ENCODE measurements at places on chromosomes 2 and 18. TPM values are rescaled to one million over a fixed set of nuclear protein-coding genes. Genes with fewer than 3 reads are reported as not detected.
A peak's percentile ranks its signal among the peaks of the same experiment; 100 is the strongest.

DCDC2C gene
- not detected for total RNA-seq

TUBA4B gene
- not detected for total RNA-seq

FOSL2 gene
- total RNA-seq, result 31.4 TPM

DNA sequence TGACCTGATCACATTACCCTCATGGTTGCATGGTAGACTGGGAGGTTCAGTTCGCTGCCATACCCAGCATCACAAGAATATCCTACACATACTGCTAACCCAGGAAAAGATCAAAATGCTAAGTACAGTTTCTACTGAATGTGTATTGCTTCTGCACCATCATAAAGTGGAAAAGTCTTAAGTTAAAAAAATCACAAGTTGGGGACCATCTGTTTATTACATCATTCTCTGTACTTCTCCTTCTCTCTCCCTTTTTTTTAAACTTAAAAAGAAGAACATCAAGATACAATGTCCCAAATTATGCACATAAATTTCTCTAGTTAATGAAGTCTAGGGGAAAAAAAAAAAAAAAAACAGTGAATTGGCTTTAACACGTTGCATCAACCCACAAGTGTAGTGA lies 43.3 kb downstream of the NBAS start:
- no peaks in the 10 kb centered on the region for H3K27me3 ChIP-seq
- no peak overlapping the region for H3K4me3 ChIP-seq
- no peak overlapping the region for H3K27ac ChIP-seq
- no peaks in the 10 kb centered on the region for H3K4me1 ChIP-seq
- no peak for DNase-seq

DNA sequence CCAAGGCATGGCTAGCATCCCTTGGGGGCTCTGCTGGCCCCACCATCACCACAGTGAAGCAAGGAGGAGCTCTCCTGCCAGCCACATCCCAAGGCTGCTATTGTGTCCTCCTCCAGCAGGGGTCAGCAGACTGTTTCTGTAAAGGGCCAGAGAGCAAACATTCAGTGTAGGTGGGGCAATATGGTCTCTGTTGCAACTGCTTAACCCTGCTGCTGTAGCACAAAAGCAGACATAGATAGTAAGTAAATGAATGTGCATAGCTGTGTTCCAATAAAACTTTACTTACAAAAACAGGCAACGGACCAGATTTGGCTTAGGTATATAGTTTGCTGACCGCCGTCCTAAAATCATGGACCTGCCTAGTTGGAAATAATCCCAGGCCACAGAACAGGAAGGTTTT lies 36.4 kb upstream of the ZBTB7C start:
- no peak overlapping the region for H3K27ac ChIP-seq
- H3K4me3 ChIP-seq, result no peak overlapping the region

- no peak overlapping the region for H3K27ac ChIP-seq
- no peak overlapping the region for H3K4me3 ChIP-seq
- H3K36me3 ChIP-seq, result no peaks in the 10 kb centered on the region
- DNase-seq, result no peak
Observed at GRCh38 chr2:80058562-80058961, 246.0 kb downstream of the LRRTM1 start.

DNA sequence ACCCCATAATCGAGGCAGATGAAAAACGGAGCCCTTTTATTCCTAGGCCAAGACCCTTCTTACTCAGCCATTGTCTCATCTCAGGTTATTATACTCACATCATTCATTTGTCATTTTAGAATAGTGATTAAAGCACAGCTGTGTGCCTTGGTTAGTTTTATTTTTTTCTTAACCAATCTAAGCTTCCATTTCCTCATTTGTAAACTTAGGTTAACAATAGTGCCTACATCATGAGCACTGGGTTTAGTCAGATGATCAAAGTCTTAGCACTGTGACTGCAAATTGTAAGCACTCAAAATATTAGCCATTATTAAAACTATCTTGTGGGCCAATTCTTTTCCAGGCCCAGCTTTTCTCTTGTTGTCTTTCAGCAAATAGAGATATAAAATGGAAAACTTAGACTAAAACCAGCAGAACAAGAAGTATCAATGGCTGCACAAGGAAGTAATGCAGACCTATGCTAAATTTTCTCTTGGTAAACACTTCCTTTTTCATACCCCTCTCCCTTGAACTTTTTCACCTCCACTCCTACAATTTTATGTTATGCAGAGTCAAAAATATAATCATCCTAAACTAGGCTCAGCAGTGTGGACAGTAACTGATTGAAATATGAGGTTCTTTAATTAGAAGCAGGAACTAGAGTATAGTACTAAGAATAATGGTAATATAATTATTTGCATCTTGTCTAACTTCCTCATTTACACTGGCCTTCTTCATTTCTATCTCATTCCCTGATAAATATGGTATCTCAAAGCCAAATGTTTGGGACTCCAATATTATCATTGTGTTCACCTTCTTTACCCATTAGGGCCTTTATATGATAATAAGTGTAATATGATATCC lies 21.5 kb upstream of the GALNT3 start:
- no peak overlapping the region for H3K27ac ChIP-seq
- no peaks in the 10 kb centered on the region for H3K36me3 ChIP-seq
- no peaks in the 10 kb centered on the region for H3K27me3 ChIP-seq
- no peak for DNase-seq

RTP5 gene
- total RNA-seq, result not detected

DNA sequence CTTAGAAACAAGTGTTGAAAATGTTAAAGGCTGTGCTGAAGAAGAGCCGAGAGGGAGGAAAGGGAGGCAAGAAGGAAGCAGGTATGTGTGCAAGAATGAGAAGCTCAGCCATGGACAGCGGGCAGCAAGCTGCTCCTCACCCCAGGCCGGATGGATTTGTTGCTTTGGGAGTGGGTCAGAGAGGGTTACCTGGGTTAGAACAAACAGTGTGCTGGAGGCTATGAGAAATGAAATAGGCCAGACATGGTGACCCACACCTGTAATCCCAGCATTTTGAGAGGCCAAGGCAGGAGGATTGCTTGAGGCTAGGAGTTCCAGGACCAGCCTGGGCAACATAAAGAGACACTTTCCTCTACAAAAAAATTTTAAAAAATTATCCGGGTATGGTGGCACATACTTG lies 97.5 kb downstream of the TANC1 start:
- H3K36me3 ChIP-seq, result peaks cover 6% of the 10 kb centered on the region
- no peaks in the 10 kb centered on the region for H3K27me3 ChIP-seq
- no peak overlapping the region for H3K4me3 ChIP-seq
- peaks cover 18% of the 10 kb centered on the region for H3K4me1 ChIP-seq
- H3K27ac ChIP-seq, result no peak overlapping the region

DNA sequence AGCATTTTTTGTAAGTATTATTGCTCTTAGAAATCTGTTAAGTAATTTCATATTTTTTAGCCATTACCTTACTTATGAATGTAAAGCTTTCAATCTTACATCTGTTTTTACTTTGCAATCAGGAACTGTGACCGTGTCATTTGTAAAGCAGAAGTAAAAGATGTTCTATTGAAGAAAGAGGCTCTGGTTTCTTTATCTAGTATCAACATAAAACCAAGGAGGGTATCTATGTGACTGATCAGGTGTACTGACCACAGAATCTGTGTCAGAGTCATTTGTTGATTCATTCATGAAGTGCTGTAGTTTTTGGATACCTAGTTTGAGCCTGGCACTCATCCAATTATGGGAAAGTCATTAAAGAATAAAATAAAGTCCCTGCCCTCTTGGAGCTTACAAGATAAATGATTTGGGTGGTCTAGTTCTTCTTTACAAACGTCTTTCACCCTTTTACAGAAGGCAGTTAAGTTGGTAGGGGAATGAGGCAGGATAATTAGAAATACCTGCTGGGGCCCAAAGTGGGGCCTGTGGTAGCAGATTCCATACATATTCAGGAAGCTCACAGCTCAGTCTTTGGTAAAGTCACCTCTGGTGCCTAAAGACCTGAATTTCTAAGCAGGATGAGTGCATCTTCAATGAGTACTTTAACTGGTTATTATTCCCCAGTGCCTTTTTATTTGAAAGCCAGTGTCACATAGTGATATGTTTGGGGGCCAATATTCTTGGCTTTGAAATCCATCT lies 260.6 kb upstream of the NT5C1B start:
- H3K4me1 ChIP-seq, result no peaks in the 10 kb centered on the region
- H3K27ac ChIP-seq, result no peak overlapping the region
- no peaks in the 10 kb centered on the region for H3K27me3 ChIP-seq
- no peaks in the 10 kb centered on the region for H3K36me3 ChIP-seq
- H3K4me3 ChIP-seq, result no peak overlapping the region
- DNase-seq, result no peak

GALR1 gene
- total RNA-seq, result not detected

- H3K27me3 ChIP-seq, result no peaks in the 10 kb centered on the region
- peaks cover 3% of the 10 kb centered on the region for H3K36me3 ChIP-seq
- peaks cover 4% of the 10 kb centered on the region for H3K4me1 ChIP-seq
- DNase-seq, result peak; percentile 76
- no peak overlapping the region for H3K27ac ChIP-seq
Observed at GRCh38 chr2:72757177-72757775, 68.6 kb downstream of the EXOC6B start.

DSG2 gene
- total RNA-seq, result 1.7 TPM

- 0 out of 2 replicates have a peak, but pooled peaks cover 1% of the 10 kb centered on the region for H3K36me3 ChIP-seq
- no peak overlapping the region for H3K4me3 ChIP-seq
- H3K27ac ChIP-seq, result no peak overlapping the region
Observed at GRCh38 chr2:217729421-217730053, 273.3 kb downstream of the TNS1 start.

DNA sequence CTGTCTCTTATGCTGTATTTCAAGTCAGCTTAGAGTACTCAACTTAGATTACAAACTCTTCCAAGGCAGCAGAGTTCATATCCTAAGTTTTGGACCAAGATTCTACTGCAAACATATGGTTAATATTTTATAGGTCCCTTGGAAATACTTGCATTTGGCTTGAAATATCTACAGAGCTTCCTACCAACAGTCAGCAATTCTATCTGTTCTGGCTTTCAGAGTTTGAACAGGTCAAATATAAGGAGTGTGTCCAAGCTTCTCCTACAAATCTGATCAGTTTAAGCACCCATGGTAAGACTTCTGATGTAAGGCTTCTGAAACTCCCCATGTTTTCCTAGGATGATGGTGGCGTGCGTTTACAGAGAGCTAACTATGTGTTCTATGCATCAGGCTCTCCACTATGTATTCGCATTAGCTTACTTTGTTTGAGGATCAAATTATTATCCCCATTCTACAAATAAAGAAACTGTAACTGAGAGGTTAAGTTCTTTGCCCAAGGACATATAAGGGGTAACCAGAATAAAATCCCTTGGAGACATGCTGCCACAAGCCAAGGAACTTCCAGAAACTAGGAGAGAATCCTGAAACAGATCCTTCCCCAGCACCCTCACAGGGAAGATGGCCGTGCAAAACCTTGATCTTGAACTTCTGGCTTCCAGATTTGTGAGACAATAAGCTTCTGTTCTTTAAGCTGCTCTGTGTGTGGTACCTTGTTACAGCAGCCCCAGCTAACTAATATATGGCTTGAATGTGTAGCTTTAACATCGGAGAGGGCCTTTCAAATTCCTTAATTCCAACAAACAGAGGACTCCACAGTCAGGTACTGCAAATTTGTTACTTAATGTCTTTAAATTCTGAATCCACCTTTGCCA lies 55.1 kb downstream of the ATP8B1 start:
- no peaks in the 10 kb centered on the region for H3K36me3 ChIP-seq
- H3K27me3 ChIP-seq, result no peaks in the 10 kb centered on the region
- no peak overlapping the region for H3K4me3 ChIP-seq
- H3K27ac ChIP-seq, result no peak overlapping the region
- DNase-seq, result no peak

NT5DC4 gene
- not detected for total RNA-seq

DNA sequence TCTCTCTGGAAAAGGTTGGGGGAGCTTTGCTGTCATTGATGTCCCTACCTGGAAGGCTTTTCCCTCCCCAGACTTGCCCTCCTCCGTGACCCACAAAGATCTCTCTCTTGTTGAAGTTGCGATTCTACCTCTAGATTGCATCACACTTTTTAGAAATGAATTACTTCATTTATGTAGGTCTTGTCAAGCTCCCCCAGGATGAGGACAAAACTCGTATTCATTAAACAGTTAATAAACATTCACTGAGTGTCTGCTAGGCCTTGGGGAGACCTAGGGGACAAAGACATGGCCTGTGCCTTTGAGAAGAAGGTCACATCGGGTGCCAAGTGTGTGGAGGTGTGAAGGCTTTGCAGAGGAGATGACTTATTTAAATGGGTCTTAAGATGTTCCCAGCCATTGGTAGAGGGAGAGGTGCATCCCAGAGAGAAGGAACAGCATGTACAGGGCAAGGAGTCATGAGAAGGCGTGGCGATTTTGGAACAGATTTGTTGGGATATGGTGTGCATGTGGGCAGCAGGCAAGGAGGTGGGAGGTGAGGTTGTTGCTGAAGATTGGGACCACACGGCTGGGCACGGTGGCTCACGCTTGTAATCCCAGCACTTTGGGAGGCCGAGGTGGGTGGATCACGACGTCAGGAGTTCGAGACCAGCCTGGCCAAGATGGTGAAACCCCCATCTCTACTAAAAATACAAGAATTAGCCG lies 9.8 kb upstream of the YWHAQ start:
- DNase-seq, result no peak
- peaks cover 24% of the 10 kb centered on the region for H3K4me1 ChIP-seq
- no peaks in the 10 kb centered on the region for H3K36me3 ChIP-seq

LONRF2 gene
- 0.54 TPM for total RNA-seq

- no peaks in the 10 kb centered on the region for H3K4me1 ChIP-seq
- no peak overlapping the region for H3K27ac ChIP-seq
- H3K36me3 ChIP-seq, result no peaks in the 10 kb centered on the region
- no peaks in the 10 kb centered on the region for H3K27me3 ChIP-seq
- no peak overlapping the region for H3K4me3 ChIP-seq
Observed at GRCh38 chr2:168731616-168732015, 70.8 kb upstream of the NOSTRIN start.

DNA sequence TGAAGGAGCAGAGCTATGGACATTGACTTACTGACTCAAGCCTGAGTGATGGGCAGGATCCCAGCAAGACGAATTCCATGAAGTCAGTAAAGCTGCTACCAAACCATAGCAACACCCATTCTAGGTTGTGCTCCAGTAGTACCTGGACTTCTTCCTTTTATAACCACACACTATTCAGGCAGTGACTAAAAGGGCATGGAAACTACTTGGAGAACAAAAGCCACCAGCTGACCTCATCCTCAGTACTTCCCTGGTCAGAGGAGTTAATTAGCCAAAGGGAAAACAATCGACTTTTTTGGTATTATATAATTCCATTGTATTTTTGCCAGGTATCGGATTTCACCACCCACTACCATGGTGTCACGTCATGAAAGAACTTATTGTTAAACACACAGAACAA lies 237.1 kb downstream of the TTC32 start:
- H3K4me1 ChIP-seq, result no peaks in the 10 kb centered on the region
- H3K36me3 ChIP-seq, result no peaks in the 10 kb centered on the region
- H3K27me3 ChIP-seq, result peaks cover 4% of the 10 kb centered on the region
- DNase-seq, result no peak
- H3K4me3 ChIP-seq, result no peak overlapping the region
- no peak overlapping the region for H3K27ac ChIP-seq
